Dorsolateral prefrontal cortex (tissue), 122 donors: ENCODE measurements at places on chromosomes 4 and X. TPM values are rescaled to one million over a fixed set of nuclear protein-coding genes. Genes with fewer than 3 reads are reported as not detected.

GRCh38 chr4:121237069-121237399 is 72.9 kb upstream of the TNIP3 start:
- no peak for DNase-seq

- DNase-seq = no peak
These were observed 74.0 kb downstream of the PAK3 start for GRCh38 chrX:111170017-111170416.

DNA sequence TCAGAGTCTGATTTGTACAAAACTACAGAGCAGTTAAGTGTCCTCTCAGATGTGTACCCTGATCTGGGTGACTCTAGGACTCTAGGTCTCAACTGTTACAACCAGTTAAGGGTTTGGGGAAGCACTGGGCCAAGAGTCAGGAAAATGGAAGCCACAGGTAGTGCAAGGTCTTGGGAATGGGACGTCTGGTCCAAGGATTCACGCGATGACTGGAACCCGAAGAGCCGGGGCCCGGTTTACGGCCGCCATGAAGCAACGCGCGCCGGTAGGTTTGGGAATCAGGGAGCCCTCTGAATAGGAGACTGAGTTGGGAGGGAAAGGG is 321 bp upstream of the HPRT1 start:
- no peak for DNase-seq

GRCh38 chrX:1020634-1021166 is 191.7 kb downstream of the CRLF2 start:
- DNase-seq = no peak

DNA sequence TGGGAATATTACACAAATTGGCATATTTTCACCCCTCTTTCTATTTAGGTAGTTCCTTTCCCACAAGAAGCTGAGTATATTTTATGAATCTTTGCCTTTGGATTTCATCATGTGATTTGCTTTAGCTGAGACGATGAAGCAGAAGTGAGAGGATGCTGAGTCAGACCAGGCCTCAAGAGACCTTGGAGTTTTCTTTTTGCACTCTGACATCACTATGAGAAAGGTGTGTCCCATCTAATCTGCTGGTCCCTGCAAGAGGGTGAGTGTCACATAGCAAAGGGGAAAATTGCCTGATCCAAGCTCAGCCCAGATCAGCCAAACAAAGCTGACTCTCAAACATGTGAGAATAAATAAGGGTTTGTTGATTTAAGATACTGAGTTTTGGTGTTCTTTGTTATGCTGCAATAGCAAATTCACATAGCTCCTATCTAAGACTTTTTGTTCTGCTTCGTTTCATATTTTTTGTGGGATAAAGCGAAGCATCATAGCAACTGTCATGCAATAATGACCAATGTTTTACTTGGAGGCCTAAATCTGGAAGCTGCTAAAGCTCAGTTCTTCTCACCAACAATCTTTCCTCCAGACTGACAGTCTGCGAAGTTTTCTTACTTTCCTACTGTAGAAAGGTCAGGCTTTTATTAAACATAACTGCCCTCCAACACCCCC is 176.9 kb downstream of the PDHA2 start:
- no peak for DNase-seq

DNA sequence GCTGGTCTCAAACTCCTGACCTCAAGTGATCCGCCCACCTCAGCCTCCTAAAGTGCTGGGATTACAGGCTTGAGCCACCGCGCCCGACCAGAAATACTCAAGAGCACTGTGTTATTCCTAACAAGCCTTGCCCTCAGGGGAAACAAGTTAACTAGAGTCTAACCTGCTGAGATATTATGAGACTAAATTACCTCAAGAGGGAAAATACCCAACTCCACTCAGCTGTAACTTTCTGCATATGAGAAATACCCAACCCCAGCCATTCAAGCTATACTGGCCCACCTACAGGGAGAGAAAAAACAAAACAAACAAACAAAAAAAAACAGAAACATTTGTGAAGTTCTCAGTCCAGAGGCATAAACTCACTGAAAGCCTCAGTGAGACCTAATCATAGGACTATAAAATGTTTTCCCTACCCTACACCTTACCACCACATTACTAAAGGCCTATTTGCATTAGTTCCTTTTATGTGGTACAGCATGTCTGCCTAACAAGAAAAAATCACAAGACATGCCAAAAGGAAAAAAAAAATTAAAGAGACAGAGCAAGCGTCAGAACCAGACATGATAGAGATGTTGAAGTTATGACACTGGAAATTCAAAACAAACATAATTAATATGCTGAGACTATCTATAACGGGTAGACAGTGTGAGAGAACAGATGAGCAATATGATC is 876.0 kb downstream of the FSTL5 start:
- no peak for DNase-seq

DNA sequence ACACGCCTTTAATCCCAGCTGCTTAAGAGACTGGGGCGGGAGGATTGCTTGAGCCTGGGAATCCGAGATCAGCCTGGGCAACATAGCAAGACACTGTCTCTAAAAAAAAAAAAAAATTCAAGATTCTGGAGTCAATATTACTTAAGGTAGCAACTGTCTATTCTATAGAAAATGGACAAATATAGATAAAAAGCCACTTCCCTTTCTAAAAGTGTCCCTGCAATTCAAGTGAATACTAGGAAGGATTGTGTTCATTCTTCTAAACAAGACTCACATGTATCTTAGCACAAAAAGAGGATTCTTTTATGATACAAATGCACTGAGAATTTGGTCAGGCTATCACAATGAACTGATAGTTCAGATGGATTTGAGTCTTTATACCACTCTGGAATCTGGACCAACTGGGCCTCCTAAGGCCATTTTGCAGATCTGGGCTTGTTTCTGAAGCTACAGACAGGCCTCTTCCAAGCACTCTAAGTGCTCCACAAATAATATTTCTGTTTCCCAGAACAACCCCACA is 7.0 kb downstream of the PKD2 start:
- no peak for DNase-seq

GRCh38 chrX:7159149-7159861 is 11.4 kb upstream of the PUDP start:
- no peak for DNase-seq

DNA sequence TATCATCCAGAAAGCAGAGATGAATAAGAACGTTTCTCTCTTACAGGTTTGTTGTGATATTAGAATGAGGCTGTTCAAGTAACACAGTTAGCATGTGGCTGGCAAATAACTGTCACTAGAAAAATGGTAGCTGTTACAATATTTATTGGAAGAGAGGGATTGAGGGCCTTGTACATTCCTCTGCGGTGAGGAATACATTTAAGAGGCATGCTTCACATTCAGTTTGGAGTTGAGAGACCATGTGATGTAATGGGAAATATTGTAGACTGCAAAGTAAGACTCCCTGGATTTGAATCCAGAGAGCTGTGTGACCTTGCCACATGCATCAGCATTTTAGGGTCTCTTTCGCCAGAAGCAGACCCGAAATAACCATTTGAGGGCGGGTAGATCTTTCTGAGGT is 104.8 kb upstream of the KIT start:
- DNase-seq = no peak

DNA sequence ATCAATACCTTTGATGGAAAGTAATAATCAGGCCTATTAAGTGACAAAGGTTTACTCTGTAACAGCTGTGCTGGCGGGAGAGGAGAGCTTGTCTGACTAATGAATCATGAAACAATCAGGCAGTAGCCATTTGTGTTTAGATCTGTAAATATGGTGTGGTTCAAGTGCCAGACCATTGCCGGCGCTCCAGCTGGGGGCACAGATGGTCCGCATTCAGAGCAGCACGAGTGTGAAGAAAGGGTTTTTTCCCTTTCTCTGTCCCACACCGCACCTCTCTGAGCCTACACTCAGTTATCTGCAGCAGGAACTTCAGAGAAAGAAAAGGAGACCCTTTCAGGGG is 111.3 kb upstream of the PAQR3 start:
- peak; percentile 45 for DNase-seq

DNA sequence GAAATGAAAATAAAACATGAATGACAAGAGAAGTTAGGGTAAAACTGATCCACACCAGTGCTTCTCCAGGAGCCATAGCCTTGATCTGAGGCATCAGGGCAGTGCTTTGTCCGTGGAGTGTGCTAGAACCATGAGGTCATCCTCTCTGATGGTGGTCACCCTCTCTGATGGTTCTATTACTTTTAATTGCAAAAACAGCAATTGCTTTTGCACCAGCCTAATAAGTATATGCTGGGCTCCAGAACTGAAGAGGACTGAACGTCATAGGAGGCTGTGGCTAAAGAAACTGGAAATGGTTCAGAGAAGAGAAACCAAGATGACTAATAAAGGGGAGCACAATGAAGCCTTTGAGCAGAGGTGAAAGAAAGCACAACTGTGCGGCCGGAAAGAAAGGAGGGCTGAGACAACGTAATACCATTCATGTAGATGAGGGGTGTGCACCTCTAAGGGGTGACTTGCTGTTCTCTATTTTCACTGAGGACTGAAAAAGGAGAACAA is 17.0 kb upstream of the TMEM154 start:
- DNase-seq = peak; percentile 19

GRCh38 chr4:86357608-86358007 is 2.2 kb downstream of the MAPK10 start:
- DNase-seq = no peak

GRCh38 chr4:19304028-19304427 is 947.7 kb upstream of the SLIT2 start:
- no peak for DNase-seq

GRCh38 chrX:153883163-153883843 is 2.7 kb downstream of the L1CAM start:
- DNase-seq = no peak

- DNase-seq = no peak
These were observed 254.5 kb downstream of the UNC5C start for GRCh38 chr4:95294321-95294720.

GRCh38 chrX:9785254-9785943 is 830 bp upstream of the SHROOM2 start:
- no peak for DNase-seq

- no peak for DNase-seq
These were observed 141.3 kb downstream of the LDB2 start for GRCh38 chr4:16757080-16757521.

DNA sequence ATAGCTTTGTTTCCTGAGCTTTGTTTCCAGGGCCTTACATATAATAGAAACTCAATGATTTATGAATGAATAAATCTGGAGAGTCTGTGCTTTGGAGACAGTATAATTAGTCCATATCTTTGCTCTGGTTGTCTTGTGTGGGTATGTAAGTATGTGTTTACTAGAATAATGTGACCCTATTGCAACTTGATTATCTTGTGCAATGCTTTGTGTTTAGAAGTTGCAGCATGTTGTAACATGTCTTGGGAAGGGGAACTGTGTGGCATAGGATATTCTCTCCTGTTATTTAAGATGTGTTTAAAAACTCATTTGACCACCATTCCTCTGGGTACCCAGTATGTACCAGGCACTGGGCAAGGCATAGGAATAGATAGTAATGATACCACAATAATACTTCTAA is 6.1 kb downstream of the SPATA18 start:
- no peak for DNase-seq

DNA sequence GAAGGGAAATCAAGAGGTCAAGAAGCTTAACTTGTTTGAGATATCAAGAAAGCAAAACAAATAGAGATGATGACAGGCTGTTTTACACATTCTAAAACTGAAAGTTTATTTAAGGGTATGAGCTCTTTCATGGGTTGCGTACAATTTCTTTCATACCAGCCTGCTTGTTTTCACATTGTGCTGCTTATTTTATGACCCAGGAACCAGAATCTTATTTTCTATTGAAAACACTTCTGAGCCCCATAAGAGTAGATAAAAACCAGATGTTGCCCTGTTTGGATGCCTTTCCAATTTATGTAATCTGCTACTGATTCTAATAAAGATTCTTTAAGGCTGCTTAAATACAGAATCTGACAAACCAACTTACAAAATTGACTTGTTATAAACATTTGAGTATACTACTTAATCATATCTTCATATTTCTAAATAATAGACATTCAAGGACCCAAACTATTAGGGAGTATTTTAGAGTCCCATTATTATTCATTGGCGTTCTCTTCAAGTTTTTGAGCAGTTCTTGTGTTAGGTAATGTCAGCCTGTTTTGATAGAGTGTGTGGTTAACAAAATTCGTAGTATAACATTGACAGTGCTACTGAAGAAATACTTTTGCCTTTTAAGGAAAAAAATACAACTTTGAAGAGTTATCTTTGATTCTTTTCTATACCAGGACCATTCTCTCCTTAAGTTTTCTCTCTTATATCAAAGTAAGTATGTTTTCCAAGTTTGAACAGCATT is 74.4 kb downstream of the PDLIM5 start:
- no peak for DNase-seq

DNA sequence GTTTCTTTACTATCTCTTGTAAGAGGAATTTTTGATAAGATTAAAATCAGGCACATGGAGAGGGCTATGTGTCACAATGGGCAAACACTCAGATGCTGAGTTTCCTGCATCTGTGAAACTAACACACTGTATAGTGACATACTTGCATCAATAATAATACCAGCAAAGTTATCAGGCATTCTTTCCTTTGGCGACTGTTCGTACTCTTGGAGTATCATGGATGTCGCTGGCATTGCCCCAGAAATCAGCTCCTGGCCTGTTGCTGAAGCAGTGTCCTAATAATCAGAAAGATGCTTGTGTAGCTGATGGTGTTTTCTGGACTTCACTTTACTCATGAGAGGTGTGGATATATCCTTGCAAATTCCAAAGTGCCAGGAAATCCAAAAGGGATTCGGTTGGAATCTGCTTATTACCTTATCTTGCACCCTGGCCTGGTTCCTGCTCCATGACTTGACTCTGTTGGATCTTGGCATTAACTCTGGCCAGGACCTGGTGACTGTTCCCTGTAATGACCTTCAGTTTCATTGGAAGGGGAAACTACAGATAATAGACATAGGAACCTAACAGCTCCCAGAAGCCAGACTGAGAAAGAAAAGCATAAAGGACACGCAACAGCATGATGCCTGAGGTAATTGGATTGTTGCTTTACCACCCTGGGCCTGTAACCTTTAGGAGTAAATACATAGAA is 762.5 kb upstream of the GRIA3 start:
- no peak for DNase-seq

DNA sequence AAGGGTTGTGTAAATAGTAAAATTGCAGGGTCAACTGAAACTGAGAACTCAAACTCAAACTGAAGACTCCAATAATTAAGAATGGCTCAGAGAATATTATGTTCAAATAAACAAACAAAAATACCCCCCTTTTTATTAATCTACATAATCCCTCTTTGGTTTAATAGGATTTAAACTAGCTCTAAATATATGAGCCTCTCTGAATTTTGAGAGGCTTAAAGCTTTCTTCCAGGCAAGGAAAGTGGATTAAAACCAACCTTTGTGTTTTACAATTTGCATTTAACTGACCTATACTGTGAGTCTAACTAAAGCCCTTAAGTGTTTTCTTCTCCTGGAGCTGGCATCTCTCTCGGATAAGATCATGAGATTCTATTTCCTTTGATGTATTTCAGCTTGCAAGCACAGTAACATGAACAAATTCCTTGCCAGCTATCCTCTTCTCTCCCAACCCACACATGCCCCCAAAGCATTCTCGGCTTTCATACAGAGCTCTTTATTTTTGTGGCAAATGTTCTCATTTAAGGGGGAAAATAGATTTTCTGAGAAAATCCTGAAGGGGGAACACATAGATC is 1310.8 kb upstream of the AGA start:
- no peak for DNase-seq

CD40LG gene
- total RNA-seq = not detected

CC2D2A gene
- total RNA-seq = 33.7 TPM

PHEX gene
- total RNA-seq = 0.53 TPM

DGKQ gene
- total RNA-seq = 23.5 TPM

FGF13 gene
- 57.1 TPM for total RNA-seq

GRIA2 gene
- 365 TPM for total RNA-seq

GPM6B gene
- 882 TPM for total RNA-seq

MAGEA8 gene
- total RNA-seq = not detected

CXCL8 gene
- total RNA-seq = 3.3 TPM

CFI gene
- total RNA-seq = 8.4 TPM

SPON2 gene
- total RNA-seq = 7.5 TPM

GPR173 gene
- 19.2 TPM for total RNA-seq

REPS2 gene
- 103 TPM for total RNA-seq
